ENCODE measurements at places on chromosomes 12 and 14. TPM values are rescaled to one million over a fixed set of nuclear protein-coding genes. Genes with fewer than 3 reads are reported as not detected.

- DNase-seq, result no peak
Measured at GRCh38 chr14:75334549-75335051, 56.0 kb downstream of the FOS start.

GRCh38 chr12:51622564-51622963 lies 31.5 kb downstream of the SCN8A start:
- no peak for DNase-seq

SLCO1B1 gene
- total RNA-seq, result not detected

GRCh38 chr12:75905922-75906321 lies 125.7 kb downstream of the PHLDA1 start:
- DNase-seq, result no peak

DNA sequence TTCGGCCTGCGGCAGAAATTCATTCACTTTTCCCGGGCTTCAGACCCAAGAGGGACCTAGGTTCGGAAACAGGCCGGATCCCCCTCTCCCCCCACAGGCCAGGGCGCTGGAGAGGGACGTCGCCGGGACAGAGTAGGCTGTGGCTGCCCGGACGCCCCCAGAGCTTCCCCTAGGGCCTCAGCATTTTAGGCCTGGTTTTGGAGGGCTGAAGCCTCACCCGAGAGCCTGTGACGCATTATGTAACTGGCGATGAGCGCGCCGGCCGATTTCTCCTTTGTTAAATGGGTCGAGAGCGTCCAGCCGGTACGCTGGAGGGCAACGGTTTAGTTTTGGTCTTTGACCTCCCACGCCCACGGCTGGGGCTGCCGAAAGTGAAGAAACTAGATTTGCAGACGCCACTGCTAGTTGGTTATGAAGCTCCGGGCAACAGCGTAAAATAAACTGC lies 657 bp downstream of the PEBP1 start:
- no peak for DNase-seq

- DNase-seq, result no peak
Measured at GRCh38 chr12:24233519-24234246, 284.2 kb upstream of the SOX5 start.

CLEC6A gene
- total RNA-seq, result not detected

NRXN3 gene
- 102 TPM for total RNA-seq

GRCh38 chr14:101004954-101005353 lies 101.4 kb upstream of the RTL1 start:
- DNase-seq, result no peak

CACNA2D4 gene
- total RNA-seq, result 3.8 TPM

DNA sequence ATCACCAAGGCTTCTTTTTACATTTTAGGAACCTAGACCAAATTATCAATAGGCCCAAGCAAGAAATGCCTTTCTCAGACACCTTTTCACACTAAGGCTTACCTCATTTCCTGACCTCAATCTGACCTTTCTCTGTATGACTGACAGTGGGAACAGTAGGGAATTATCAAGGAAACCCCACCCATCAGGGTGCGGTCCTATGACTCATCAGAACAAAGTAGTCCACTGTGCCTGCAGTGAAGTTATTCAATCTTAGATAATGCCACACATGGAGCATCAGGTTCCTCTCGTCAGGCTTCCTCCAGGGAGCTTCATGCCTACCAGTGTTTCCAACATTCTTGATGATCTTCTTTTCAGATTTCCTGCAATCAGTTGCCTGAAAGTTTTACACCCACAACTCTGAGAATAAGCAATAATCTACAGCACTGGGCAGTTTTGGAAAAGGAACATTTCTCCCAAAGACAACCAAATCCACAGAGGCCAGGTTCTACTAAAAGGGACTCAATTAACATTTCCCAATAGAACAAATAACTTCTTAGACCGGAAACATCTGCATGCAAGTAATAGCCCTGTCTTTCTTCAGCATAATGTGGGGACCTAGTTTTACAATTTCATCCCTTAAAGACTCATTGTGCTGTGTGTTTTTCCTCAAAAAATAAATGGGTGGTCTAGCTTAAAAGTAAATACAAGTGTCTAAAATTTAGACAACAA lies 35.9 kb upstream of the TMTC2 start:
- no peak for DNase-seq

GRCh38 chr12:13198876-13199275 lies 2.4 kb downstream of the EMP1 start:
- no peak for DNase-seq

- DNase-seq, result no peak
Measured at GRCh38 chr12:25496098-25496587, 56.9 kb downstream of the LMNTD1 start.

DNA sequence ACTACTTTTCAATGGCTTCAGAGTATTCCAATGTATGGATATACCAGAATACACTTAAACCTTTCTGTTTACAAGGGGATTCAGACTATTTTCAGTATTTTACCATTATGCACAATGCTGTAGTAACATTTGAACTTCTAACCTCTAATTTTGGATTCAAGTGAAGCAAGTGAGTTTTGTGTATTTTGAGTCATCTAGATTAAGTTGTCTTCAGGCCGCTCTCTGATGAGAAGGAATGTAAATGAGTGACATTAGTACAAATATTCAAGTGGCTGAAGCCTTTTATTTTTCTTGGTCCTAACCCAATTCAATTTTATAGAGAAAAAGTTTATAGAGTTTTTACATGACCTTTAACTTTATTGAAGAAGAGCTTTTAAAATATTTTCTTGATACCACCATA lies 125.6 kb downstream of the PDE3A start:
- DNase-seq, result no peak

RASAL1 gene
- total RNA-seq, result not detected
